Left renal cortex interstitium (tissue), 4 donors: ENCODE measurements at places on chromosomes 12 and 14.

DNA sequence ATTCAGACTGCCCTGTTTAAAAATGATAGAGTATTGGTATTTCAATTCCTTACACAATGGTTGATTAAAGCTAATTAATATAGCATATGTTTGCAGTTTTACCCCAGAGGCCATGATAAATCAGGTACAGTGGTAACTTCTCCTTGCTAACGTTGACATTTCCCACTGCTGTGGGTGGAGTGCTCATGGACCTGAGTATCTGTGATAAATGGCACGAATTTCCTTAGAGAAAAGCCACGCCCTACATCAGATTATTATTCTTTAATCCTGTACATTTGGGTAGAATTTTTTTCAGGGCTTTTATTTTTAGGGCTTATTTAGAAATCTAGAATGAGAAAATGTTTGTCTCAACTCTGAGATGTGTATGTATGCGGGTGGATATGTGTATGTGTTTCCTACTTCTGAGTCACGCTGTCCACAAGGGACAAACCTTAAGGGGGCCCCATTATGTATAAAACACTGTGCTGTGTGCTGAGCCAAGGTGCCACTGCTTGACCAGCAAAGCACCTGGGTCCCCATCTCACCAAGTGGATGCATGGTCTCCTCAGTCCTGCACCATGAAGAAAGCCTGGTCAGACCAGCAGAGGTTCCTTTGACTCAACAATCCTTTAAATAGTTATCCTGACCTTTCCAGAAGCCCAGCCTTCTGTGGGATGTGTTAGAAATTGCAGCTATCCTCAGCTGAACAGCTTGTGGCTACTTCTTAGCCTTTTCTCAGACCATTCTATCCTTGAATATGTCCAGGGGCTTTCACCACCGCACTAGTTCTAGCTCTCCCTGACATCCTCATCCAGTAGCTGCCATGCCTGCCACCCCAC lies 57.9 kb upstream of the STK38L start:
- no peak for DNase-seq

DNA sequence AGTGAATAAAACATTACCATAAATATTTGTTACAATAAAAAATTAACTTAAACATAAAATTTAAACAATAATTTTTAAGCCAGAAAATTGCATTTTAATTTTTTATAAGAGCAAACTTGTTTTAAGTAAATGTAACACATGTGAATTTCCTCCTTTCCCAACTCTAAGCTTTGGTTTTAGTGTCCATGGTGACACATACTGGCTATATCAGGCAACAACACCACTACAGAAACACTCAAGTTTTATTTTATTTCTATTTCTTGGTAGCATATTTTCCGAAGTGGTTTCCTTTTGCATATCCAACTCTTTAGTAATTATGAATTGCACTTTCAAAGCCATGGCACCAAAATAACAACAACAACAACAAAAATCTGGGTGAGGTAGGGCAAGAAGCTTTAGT lies 2.2 kb downstream of the NELL2 start:
- no peak for DNase-seq

GRCh38 chr12:89856431-89856830 lies 147.8 kb upstream of the ATP2B1 start:
- DNase-seq: no peak

GRCh38 chr12:25972783-25973182 lies 14.3 kb downstream of the RASSF8 start:
- DNase-seq: no peak

- no peak for DNase-seq
These were observed 40.9 kb downstream of the KCTD10 start for GRCh38 chr12:109436188-109436560.

- no peak for DNase-seq
These were observed 39.4 kb downstream of the ADGRD1 start for GRCh38 chr12:130992979-130993538.

DNA sequence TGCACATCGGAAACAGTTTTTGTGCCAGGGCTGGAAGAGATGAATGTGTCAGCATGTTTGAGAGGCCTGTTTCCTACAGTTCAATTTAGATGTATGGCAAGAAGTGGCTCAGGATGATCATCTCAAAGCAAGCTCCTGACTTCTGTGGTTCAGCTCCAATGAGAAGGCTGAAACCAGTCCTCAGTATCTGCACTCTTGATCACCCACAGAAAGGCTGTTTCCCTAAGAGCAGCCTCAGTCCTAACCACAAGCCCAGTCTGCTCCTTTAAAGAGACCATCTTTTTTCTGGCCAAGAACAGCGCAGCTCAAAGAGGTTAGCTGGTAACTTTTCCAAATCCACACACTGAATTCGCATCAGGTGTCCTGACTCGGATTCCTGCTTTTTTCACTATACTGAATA lies 19.2 kb downstream of the CSRP2 start:
- no peak for DNase-seq

- DNase-seq: no peak
These were observed 47.5 kb upstream of the PPP1R12A start for GRCh38 chr12:79982086-79983062.

DNA sequence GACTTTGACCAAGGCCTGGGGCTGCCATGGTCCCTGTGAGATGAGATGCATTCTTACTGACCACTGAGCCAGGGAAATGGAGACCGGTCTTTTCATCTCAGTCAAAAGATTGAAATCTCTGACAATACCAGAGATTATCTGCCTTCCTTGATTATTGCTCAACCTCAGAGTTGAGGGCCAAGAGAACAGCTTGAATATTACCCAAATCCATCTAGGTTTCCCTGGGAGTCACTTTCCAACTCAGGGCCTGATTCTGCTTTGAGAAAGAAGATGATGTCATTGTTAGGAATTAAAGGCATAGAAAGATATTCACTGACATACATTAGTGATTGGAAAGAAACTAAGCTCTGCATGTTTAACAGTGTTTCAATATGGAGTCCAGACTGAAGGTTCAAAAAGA lies 515.9 kb upstream of the TBX3 start:
- DNase-seq: no peak

GRCh38 chr14:67517083-67517482 lies 16.0 kb upstream of the PLEKHH1 start:
- no peak for DNase-seq

- DNase-seq: no peak
These were observed 1.2 kb downstream of the ITGB7 start for GRCh38 chr12:53205747-53206419.

DNA sequence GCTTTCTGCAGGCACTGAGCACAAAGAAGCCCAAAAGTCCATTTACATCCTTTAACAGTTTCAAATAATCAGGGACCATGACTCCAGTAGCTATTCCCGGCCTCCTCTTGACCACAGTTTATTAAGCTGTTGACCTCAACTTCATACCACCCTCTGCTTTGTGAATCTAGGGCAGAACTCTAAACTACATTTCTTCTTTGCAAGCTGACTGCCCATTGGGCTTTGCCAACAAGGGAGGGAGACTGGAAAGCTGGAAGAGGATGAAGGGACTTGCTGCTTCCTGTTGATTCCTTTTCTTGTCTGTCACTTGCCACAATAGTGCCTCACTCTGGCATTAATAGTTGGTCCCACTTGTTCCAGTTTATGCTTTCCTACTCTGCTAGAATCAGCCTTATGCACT lies 2.7 kb downstream of the CGRRF1 start:
- no peak for DNase-seq

DNA sequence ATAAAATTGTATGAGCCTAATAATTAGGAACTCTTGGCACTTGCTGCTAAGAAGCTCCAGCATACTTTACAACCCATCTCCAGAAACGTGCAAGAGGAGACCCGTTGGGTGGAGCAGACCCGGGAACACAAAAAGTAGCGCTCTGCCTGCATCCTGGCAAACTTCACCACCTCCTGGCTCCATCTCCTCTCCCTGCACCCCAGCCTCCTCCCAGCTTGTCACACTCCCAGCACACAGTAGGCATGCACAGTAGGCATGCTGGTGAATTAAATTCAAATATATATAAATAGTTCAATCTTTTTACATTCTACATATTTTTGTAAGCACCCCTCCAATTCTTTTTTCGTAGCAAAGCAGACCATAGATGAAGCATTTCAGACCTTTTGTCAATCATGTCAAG lies 1.2 kb downstream of the VSIG10 start:
- DNase-seq: no peak

DNA sequence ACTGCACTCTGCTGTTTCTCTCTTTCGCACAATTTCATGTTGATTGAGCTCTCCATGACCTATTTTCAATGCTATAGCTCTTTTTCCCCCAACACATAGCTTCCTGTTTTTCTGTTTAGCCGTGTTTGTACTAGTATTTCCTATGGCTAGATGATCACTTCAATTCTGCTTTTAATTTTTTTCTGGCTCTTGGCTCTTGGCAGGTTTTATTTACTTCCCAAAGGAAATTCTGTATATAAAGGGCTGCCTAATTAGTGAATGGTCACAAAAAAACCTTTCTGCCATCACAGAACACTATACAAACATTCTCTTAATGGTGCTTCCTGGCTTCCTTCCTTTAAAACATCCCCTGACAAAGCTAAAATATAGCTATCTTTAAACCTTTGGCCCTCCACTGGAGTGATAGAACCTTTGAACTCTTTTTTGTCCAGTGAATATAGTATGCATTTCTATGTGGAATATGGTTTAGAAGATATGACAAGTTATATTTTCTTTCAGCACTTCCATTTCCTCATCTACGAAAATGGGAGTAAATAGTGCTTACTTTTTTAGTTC lies 88.2 kb downstream of the RASSF9 start:
- DNase-seq: no peak

- no peak for DNase-seq
These were observed 113.8 kb upstream of the FOXG1 start for GRCh38 chr14:28652782-28653181.

- no peak for DNase-seq
These were observed 784.2 kb downstream of the SLC6A15 start for GRCh38 chr12:84128117-84128991.

DNA sequence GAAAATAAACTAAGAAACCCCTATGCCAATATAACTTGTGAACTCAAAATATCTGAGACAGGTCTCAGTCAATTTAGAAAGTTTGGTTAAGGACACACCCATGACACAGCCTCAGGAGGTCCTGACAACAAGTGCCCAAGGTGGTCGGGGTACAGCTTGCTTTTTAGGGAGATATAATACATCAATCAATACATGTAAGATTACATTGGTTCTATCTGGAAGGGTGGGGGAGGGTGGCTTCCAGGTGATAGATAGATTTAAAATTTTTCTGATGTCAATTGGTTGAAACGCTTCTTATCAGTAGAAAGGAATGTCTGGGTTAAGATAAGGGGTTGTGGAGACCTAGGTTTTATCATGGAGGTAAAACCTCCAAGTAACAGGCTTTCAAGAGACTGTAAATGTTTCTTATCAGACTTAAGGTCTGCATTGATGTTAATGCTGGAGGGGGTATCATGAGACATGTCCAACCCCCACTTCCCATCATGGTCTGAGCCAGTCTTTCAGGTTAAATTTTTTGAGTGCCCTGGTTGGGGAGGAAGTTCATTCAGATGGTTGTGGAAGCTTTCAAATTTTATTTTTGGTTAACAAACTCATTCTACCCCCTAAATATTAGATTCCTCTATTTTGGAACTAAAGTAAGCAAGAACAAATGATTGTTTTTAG lies 82.0 kb upstream of the RASSF8 start:
- no peak for DNase-seq

DNA sequence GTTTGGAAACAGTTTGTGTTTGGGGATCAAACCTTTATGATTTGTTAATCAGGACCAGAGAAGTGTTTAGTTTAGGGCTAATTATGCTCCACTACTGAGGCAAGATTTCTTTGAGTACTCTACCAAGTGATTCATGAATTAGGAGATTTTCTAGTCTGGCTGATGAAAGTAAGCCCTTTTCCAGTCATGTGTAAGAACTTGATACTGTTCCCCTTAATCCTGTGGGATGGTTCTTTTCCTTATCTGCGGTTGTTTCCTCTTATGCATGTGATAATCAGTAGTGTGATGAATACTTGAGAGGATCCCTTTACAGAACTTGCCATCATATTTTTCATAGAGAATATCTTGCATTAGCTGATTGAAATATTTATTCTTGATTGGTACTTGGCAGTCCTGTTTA lies 42.1 kb downstream of the DYRK2 start:
- DNase-seq: no peak

DNA sequence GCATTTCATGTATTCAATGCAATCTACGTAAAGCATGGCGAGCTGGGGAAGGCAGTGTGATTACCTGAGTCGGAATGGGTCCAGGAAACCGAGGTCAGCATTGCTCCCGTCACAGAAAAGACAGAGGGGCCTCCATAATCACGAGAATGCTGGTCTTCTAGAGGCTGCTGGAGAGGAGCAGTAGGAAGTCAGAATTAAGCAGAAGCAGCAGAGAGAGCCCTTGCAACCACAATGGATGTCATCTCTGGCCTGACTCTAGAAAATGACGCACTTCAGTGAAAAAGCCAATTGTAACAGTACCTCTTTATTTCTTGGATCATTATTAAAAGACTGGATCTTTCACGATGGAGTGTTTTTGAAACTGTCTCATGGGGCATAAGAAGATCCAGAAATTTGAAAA lies 69.5 kb upstream of the FOXN3 start:
- no peak for DNase-seq

DNA sequence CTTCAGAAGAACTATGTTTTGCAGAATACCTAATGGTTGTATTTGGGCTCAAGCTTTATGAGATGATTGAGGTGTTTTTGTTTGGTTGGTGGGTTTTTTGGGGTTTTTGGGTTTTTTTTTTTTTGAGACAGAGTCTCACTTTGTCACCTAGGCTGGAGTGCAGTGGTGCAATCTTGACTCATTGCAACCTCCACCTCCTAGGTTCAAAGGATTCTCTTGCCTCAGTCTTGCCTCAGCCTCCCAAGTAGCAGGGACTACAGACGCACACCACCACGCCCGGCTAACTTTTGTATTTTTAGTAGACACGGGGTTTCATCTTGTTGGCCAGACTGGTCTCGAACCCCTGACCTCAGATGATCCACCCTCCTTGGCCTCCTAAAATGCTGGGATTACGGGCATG lies 39.6 kb downstream of the ARL1 start:
- no peak for DNase-seq

DNA sequence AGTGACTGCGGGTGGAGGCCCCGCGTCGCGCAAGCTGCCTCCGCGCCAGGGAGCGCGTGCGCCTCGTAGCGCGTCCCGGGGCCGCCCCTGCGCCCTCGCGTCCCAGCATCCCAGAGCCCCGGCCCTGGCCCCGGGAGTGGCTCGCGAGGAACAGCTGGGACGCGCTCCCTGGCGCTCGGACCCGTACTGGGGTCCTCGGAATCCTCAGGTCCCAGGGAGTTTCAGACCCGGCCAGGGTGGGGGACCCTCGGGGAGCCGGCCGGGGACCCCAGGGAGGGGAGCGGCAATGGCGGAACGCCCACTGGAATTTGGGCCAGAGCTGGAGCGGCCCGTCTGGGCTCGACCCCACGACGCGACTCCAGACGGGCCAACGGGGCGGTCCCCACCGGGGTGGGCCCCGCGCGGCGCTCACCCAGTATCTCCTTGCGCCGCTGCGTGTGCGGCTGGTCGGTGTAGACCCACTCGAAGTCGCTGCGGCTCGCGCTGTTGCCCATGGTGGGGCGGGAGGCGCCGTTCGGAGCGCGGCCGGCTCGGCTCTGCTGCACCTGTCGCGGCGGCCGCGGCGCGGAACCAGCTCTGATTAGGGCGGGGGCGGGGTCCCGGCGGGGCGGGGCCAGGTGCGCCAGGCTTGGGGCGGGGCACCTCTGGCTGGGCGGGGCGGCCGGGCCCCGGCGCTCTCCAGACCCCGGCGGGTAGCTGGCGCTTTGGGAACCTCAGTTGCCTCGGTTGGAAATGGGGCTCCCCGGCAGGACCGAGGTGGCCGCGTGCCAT lies at the start of gene DEGS2:
TSS of gene DEGS2 (minus strand) at position 552 of the 771 bp plus-strand sequence. CDS start at position 494, 58 bp downstream.
- no peak for DNase-seq
